ENCODE measurements at places on chromosomes 11 and 22. TPM values are rescaled to one million over a fixed set of nuclear protein-coding genes. Genes with fewer than 3 reads are reported as not detected.

Gene VEGFB
- 353 TPM for total RNA-seq

Gene FAT3
- total RNA-seq, result 0.38 TPM

DNA sequence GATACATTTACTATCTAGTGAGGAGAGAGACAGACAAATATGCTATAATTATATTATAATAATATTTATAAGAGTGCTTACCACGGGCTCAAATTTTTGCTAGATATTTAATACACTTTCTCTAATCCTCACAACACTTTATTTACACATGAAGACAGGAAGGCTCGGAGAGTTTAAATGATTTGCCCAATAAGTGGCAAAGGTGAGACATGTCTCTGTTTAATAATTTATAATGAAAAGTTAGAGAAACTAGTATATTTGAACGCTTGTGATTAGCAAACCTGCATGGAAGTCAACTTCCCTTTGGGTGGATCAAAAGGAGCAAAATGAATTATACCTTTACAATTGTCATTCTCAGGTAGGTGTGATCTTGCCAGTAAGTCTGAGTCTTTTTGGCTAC lies 55.4 kb downstream of the POLD3 start:
- H3K27me3 ChIP-seq, result no peaks in the 10 kb centered on the region
- no peaks in the 10 kb centered on the region for H3K4me1 ChIP-seq
- no peak overlapping the region for H3K27ac ChIP-seq
- H3K36me3 ChIP-seq, result peaks cover 67% of the 10 kb centered on the region
- DNase-seq, result no peak
- no peak overlapping the region for H3K4me3 ChIP-seq

DNA sequence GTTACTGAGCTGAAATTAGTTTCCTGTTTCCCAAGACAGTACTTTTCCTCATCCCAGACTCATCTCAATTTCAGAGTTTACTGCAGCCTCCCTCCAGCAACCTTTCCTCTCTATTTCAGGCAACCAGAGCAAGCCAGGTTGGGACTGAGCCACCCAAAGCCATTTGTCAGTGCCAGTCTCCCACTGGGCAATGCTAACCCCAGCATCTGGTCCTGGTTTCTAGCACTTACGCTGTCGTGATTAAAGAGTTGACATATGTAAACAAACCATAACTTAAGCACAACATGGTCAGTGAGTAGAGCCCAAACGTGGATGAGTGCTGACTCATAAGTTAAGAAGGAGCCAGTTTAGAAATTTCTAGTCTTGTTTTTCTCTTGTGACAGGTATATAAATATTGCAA lies 119.6 kb upstream of the BLID start:
- peaks cover 4% of the 10 kb centered on the region for H3K4me1 ChIP-seq
- no peaks in the 10 kb centered on the region for H3K36me3 ChIP-seq
- H3K27me3 ChIP-seq, result no peaks in the 10 kb centered on the region
- no peak overlapping the region for H3K4me3 ChIP-seq
- peak; percentile 17 for DNase-seq

DNA sequence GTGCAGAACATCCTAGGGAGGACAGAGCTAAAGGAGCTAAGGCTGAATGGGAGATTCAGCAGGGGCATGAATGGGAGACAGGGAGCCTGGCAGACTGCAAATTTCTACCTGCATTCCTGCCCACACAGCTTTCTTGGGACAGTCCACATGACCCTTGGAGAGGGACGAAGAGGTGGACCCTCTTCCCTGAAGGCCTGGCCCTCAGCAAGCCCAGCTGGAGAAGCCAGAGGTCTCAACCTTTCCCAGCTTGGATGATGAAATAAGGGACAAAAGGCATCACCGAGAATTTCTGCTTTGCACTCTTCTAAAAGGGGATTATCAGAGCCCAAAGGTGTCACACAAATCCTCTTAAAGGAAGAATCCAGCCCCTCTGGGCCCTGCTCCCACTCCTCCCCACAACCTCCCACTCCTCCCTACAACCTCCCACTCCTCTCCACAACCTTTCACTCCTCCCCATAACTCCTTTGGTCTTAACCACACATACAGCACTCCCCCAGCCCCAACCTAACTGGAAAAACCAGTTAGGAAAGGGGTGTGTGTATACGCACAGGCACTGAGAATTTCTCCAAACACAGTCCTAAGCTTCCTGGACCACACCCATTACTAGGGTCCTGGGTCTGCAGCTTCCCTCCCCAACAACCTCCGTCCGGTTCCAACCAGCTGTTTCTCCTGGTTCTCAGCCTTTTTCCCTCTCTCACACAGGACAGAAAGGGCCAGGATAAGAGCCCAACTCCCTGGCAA lies 38.4 kb downstream of the RPL27A start:
- DNase-seq, result no peak
- no peaks in the 10 kb centered on the region for H3K27me3 ChIP-seq
- H3K4me1 ChIP-seq, result peaks cover 74% of the 10 kb centered on the region
- H3K36me3 ChIP-seq, result no peaks in the 10 kb centered on the region
- no peak overlapping the region for H3K4me3 ChIP-seq
- H3K27ac ChIP-seq, result peak overlapping the region; percentile 80

DNA sequence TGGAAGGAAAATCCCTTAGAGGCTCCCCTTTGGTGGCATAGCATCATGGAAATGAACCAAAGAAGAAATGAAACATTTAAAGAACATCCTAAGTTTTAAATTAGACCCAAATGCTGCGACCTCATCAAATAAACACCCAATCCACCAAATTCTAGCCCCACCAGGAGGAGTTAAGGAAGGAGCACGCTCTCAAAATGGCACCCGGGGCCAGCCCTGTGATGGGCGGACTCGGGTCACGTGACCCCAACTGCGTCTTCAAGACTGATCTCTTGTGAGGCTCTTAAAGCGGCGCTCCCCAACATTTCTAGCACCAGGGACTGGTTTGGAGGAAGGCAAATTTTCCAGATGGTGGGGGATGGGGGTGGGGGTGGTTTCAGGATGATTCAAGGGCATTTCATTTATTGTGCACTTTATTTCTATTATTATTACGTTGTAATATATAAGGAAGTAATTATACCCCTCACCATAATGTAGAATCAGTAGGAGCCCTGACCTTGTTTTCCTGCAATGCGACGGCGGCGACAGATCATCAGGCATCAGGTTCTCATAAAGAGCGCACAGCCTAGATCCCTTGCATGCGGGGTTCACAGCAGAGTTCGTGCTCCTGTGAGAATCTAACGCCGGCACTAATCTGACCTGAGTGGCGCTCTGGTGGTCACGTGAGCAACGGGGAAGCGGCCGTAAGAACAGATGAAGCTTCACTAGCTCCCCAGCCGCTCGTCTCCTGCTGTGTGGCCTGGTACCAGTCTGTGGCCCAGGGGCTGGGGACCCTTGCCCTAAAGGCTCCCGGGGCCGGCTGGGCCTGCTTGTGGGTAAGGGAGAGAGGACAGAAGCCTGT lies 90.6 kb upstream of the SLC22A12 start:
- H3K27ac ChIP-seq, result no peak overlapping the region
- H3K4me3 ChIP-seq, result no peak overlapping the region
- H3K27me3 ChIP-seq, result peaks cover 6% of the 10 kb centered on the region
- DNase-seq, result no peak

GRCh38 chr11:82995754-82996398 lies 75.8 kb downstream of the RAB30 start:
- peak; percentile 37 for DNase-seq
- H3K27ac ChIP-seq, result peak overlapping the region; percentile 66
- no peak overlapping the region for H3K4me3 ChIP-seq
- H3K36me3 ChIP-seq, result peaks cover 7% of the 10 kb centered on the region
- no peaks in the 10 kb centered on the region for H3K27me3 ChIP-seq
- peaks cover 88% of the 10 kb centered on the region for H3K4me1 ChIP-seq

GRCh38 chr11:10511181-10511621 lies 29.8 kb downstream of the RNF141 start:
- no peak for DNase-seq
- H3K4me1 ChIP-seq, result peaks cover 9% of the 10 kb centered on the region
- no peaks in the 10 kb centered on the region for H3K36me3 ChIP-seq
- H3K27me3 ChIP-seq, result no peaks in the 10 kb centered on the region
- H3K4me3 ChIP-seq, result no peak overlapping the region

DNA sequence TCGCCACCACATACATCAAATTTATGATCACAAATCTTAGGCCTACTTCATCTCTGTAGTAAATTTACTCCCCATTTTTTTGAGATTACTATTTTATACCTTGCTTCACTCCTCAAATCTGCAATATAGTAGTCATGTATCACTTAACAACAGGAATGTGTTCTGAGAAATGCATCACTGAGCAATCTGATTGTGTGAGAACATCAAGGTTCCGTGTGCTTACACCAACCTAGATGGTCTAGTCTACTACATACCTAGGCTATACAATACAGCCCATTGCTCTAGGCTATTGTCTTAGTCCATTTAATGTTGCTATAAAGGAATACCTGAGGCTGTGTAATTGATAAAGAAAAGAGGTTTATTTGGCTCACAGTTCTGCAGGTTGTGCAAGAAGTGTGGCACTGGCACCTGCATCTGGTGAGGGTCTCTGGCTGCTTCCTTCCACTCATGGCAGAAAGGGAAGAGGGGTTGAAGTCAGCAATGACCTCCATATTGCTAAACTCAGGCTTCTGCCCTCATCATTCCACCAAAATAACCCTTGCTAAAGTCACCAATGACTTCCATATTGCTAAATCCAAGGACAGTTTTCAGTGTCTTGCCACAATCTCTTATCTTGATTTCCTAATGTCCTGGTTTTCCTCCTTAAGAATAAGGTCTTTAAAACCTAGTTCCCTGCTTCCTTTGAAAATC lies 140.3 kb downstream of the RBFOX2 start:
- H3K36me3 ChIP-seq, result no peaks in the 10 kb centered on the region
- DNase-seq, result no peak
- no peak overlapping the region for H3K4me3 ChIP-seq
- peaks cover 85% of the 10 kb centered on the region for H3K4me1 ChIP-seq
- H3K27me3 ChIP-seq, result no peaks in the 10 kb centered on the region

DNA sequence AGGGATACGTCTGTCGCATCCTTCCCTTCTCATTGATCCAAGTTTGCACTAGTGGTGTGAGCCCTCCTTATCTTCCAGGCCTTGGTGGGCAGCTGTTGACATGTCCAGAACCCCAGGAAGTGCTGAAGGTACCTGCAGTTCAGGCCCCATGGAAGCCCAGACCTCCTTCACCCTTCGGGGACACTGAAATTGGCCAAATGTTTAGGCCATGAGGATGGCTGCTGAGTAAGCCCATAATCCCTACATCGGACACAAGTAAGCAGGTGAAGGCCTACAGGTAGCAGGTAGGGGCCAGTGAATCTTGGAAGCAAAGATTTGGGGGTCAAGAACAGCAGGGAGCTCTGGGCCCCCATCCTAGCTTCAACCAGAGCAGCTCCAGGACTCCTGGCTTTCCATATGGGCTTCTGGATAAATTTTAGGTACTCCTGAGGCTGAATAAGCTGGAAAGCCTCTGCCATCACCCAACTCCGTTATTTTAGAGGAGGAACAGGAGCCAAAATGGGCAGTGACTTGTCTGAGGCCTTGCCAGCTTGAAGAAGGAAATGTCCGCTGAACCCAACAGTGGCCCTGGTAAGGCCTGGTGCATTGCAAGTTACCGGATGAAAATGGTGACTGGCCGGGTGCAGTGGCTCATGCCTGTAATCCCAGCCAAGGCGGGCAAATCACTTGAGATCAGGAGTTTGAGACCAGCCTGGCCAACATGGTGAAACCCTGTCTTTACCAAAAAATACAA lies 45.2 kb downstream of the MORC2 start:
- peaks cover 21% of the 10 kb centered on the region for H3K36me3 ChIP-seq
- no peaks in the 10 kb centered on the region for H3K27me3 ChIP-seq
- no peak overlapping the region for H3K27ac ChIP-seq
- H3K4me1 ChIP-seq, result peaks cover 13% of the 10 kb centered on the region
- no peak overlapping the region for H3K4me3 ChIP-seq
- no peak for DNase-seq

DNA sequence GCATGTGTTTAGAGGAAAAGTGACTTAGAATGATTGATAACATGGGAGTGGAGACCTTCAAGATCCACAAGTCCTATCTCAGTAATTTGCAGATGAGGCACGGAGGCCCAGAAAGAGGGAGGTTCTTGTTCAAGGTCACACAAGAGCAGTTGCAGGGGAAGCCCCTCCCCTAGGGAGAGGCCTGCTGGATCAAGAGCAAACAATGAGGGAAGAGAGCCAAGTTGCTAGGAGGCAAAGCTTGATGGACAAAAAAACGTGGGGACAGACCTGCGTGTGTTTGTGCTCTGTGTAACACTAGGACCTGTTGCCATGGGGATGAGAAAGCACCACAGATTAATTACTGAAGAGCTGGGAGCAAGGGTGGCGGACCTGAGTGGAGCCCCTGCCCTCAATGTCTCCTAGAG lies 6.4 kb upstream of the MFRP start:
- no peak overlapping the region for H3K4me3 ChIP-seq
- DNase-seq, result no peak
- H3K27ac ChIP-seq, result no peak overlapping the region
- H3K36me3 ChIP-seq, result peaks cover 7% of the 10 kb centered on the region
- no peaks in the 10 kb centered on the region for H3K27me3 ChIP-seq
- peaks cover 7% of the 10 kb centered on the region for H3K4me1 ChIP-seq

DNA sequence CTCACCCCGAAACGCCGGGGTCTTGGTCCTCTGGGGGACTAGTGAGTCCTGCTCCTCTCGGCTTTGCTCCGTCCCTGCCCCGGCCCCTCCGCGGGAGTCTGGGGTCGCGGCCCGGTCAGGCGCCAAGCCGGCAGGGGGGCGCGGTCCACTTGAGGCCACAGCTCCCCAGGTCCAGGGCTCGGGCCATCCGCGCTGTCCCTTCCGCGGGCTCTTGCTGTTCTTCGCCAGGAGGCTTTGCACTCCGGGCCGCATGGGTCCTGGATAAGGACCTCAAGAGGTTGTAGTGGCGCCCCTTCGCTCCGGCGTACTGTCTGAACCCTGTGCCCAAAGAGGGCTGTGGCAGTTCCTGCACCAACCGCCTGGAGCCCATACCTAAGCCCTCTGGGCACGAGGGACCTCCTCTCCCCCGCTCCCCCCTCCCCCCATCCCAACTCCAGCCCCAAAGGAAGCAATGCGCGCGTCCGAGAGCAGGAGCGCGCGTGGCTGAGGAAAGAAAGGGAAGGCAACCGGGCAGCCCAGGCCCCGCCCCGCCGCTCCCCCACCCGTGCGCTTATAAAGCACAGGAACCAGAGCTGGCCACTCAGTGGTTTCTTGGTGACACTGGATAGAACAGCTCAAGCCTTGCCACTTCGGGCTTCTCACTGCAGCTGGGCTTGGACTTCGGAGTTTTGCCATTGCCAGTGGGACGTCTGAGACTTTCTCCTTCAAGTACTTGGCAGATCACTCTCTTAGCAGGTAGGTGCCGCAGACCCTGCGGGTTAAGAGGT lies at the start of gene ADM:
Gene ADM (plus strand): TSS at position 579 of the 767 bp plus-strand sequence. CDS start 628 bp downstream, outside the sequence.
- DNase-seq, result peak; percentile 90
- H3K27me3 ChIP-seq, result no peaks in the 10 kb centered on the region
- peaks cover 14% of the 10 kb centered on the region for H3K36me3 ChIP-seq
- H3K4me3 ChIP-seq, result peak within 1 kb of the TSS; percentile 66
- H3K4me1 ChIP-seq, result peaks cover 34% of the 10 kb centered on the region
- peak within 1 kb of the TSS; percentile 86 for H3K27ac ChIP-seq

Data from heart right ventricle (tissue), 16 donors.